RPMI7951 (cell line): ENCODE measurements at places on chromosomes 12 and 14. TPM values are rescaled to one million over a fixed set of nuclear protein-coding genes. Genes with fewer than 3 reads are reported as not detected.

The CFAP54 gene
- total RNA-seq = 0.48 and 0.68 TPM in 2 replicates

The TAS2R46 gene
- total RNA-seq = not detected in 2 replicates

The FAM181A gene
- not detected in 2 replicates for total RNA-seq

The EPYC gene
- total RNA-seq = not detected in 2 replicates

The ADCY6 gene
- total RNA-seq = 10.3 and 10.8 TPM in 2 replicates

The CHGA gene
- total RNA-seq = not detected in 2 replicates

The TMPO gene
- total RNA-seq = 155 and 163 TPM in 2 replicates

The MGAT4C gene
- total RNA-seq = not detected in 2 replicates

The CD163 gene
- total RNA-seq = not detected in 2 replicates

The OVCH1 gene
- not detected in 2 replicates for total RNA-seq

The NABP2 gene
- total RNA-seq = 68.1 and 72.1 TPM in 2 replicates

GRCh38 chr14:37056473-37056872 is 115.9 kb downstream of the SLC25A21 start:
- DNase-seq = peak; percentile 37

DNA sequence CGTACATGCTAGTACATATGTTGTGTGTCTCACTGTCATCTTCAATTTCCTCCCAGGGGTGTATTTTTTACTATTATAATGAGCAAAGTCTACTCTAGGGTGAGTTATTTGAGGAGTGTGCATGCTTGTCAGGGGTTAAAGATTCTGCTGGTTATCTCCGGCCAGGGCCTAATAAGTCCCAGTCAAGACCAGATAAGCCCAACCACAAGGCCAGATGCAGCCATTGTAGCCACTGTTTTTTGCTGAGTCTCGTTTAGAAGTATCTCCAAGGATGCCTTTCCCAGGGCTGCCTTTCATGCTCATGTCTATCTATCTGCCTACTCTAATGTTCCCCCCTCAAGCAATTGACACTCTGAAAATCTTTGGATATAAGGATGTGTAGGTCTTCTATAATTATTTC is 300.5 kb downstream of the IPO8 start:
- DNase-seq = no peak

DNA sequence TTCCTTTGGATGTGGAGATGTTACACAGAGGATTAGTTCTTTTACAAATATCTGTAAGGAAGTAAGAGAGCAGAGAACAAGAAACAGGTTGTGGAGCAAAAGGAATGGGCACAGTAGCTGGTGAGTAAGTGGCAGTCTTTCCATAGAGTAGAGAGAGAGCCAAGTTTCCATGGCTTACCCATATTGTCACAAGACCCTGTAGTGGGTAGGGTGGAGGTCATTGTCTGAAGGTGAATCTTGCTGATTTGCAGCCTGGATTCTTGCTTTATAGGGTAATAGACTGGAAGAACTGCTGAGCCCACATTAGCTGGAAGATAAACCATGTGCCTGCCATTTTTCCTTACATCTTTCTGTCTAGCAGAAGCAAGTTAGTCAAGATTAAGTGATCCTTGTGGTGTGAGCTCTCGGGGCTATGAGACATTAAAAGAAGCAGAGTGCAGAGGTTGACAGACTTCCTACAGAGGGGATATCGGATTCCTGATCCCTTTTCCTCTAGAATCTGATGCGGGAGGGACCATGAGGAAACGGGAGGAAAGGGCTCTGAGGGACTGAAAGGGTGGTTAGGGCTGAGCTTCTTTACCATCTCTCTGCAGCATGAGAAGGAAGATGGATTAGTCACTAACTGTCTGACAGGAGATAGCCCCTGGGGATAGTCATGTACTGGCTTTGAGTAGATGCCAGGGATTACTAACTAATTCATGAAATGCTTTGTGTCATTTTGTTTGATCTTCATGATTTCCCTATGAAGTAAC is 44.0 kb upstream of the LRTM2 start:
- DNase-seq = peak; percentile 92

- DNase-seq = no peak
Measured at GRCh38 chr12:4277857-4278256, 4.3 kb downstream of the CCND2 start.

DNA sequence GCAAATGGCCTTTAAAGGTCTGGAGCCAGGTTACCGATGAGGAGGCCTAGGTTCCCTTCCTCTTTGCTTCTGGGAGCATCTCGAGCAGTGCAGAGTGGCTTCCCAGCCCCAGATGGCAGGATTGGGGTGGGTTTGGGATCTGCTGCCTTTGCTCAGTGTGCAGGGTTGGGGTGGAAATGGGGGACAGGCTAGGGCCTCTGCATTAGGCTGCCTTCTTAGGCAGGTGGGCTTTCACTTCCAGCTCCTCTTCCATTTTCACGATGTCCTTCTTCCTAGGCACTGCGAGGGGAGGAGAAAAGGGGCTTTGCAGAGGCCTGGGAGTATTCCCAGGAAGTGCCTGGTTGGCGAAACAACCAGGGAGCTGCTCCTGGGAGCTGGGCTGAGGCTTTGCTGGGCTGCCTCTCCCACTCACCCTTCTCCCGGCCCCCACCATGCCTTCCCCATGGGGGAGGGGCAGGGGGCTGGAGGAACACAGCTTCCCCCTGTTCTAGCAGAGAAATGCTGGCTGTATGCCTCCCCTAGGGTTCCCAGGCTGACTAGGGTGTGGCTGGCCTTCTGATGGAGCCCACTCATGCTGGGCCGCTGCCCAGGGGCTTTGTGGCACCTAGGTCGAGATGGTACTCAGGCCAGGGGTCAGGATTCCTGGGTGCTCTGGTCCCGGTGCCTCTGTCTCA is 2.4 kb downstream of the NR4A1 start:
- DNase-seq = no peak

- no peak for DNase-seq
Measured at GRCh38 chr12:89212339-89212771, 139.9 kb downstream of the DUSP6 start.

DNA sequence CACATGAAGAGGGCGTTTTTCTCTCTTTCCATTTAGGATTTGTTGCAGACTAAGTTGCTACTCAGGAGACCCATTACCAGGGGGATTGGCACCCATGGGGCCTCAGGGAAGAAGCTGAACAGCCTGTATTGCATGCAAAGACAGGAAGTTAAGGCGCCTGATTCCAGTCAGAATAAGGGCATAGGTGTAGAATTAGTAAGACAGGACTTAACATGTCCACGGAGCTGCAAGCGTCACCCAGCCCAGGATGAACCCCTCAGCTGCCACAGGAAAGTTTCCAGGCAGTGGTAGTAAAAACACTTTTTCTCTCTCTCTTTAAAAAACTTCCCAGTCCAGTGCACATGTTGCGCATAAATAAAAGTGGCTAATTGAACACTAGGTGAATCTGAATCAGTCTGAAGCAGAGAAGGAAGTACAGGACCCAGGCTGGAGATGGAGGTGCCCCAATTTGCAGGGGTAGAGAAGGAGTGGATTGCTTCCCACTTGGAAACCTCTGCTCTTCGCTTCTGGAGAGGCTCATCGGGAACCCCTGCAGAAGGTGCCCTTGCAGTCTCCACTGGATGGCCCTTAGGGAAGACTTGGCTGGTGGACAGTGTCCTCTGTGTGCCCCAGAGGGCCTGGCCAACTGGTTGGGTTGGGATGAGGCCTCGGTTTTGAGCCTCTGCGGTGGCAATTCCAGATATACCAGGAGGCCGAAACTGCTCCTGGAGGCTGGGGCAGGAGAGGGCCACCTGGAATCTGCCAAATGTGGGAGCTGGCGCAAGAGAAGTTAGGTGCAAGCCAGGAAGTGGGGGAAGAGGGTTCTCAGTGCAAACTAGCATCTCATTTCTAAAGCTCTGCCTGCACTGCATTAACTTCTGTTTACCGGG is 10.7 kb upstream of the TBX3 start:
- no peak for DNase-seq

GRCh38 chr14:77681196-77682157 is 26.3 kb downstream of the ALKBH1 start:
- peak; percentile 33 for DNase-seq

- DNase-seq = no peak
Measured at GRCh38 chr14:24366413-24366720, 1.6 kb upstream of the NFATC4 start.

DNA sequence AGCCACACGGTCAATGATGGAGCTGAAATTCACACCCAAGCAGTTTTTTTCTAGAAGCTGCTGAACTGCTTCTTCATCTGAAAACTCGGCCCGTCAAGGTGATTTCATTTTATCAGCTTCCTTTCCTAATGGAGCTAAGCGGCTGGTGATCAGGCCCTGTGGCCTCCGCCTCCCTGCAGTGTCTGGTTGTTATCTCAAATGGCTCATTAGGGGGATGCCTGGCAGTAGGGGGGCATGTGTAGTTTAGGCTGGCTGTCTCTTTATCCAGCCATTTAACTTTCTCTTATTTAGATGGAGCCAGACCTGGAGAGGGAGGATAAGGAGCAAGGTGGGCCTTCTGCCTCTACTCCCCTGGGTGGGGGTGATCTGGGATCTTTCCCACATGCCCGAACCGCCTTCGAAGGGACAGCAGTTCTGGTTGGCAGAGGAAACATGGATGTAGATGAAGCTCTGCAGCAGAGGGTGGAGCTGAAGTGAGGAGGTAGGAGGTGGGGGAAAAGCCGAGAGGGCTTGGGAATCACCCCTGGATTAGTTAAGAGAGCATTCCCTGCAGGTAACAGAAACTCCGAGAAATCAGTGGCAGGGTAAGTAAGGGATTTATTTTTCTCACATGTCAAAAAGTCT is 64.4 kb downstream of the TGFB3 start:
- DNase-seq = no peak

- peak; percentile 83 for DNase-seq
Measured at GRCh38 chr12:106288494-106289195, 13.9 kb upstream of the TCP11L2 start.

DNA sequence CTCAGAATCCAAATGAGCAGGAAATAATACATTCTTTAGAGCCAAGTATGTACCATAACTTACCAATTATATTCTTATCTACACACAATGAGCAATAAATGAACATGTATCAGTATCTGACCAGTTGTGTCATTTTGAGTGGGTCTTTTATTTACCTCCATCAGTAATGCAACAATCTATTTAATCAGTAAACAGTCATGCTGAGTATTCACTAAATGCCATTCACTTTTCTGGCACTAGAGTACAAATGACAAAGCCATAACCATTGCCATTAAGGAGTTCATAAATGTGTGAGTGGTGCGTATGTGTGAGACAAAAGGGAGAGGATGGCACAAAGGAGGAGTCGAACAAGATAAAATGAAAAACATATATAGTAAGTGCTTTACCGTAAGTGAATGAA is 1.5 kb upstream of the STRAP start:
- DNase-seq = peak; percentile 4

- DNase-seq = no peak
Measured at GRCh38 chr14:54699735-54700134, 132.8 kb downstream of the SAMD4A start.

GRCh38 chr12:105814283-105814682 is 324.5 kb downstream of the NUAK1 start:
- no peak for DNase-seq

- peak; percentile 6 for DNase-seq
Measured at GRCh38 chr14:89618330-89618708, 201.3 kb upstream of the FOXN3 start.

- no peak for DNase-seq
Measured at GRCh38 chr14:34568803-34569202, 29.3 kb upstream of the EAPP start.

- DNase-seq = peak; percentile 47
Measured at GRCh38 chr12:49331380-49332222, 5.4 kb downstream of the C1QL4 start.

GRCh38 chr14:40987481-40987880 is 619.2 kb upstream of the LRFN5 start:
- DNase-seq = peak; percentile 25

- peak; percentile 65 for DNase-seq
Measured at GRCh38 chr12:20211981-20212421, 156.3 kb upstream of the PDE3A start.

- DNase-seq = peak; percentile 73
Measured at GRCh38 chr14:77158175-77158881, 16.7 kb upstream of the ZDHHC22 start.

DNA sequence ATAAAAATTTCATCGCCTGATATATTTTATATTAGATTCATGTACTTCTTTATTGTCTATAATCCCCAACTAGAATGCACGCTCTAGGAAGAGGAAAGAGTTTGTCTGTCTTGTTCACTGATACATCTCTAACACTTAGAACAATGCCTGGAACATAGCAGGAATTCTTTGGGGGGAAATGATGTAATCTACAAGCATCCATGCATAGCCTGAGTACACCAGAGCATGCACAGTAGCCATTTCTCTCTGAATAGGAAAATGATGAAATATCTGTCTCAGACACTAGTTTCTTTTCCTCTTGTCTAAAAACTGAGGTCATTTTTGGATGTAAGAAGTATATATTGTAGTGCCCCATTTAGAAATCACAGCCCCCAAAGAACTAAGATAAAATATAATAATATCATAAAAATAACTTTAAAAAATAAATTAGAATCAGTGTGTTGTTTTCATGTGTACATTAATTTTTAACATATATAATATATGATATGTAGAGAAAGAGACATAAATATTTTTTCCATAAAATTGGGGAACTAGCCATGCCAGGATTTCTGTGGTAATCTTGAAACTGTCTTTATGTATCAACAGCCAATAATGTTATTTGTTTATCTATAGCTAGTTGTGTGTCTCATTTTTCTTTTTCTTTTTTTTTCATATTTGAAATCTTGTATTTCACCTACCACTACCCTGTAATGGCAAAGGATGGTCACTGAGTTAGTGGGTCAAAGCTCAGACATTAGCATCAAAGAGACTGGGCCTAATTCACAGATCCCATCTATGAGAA is 155.6 kb upstream of the TMCC3 start:
- DNase-seq = no peak

DNA sequence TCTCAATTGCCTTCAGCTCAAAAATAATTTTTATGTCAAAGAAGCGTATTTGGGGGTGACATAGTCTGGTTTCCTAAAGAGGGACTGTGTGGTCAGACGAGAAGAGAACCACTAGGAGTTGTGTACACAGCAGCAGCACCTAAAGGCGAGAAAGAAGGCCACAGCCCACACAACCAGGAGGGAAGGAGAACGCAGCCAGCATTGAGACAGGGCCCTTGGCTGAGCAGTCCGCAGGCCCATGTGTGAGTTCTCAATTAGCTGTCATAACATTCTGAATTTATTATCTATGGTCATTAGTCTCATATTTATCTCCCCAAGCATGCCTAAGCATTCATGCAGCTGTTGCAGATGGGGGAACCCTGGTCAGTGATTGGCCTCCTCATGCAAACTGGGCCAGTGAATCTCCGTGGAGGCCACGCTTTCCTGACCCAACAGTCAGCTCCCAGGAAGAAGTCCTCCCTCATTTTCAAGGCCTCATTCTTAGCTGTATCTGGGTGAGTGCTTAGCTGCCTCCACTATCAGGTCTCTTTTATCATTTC is 81.2 kb upstream of the ATF7IP start:
- DNase-seq = no peak

- peak; percentile 23 for DNase-seq
Measured at GRCh38 chr14:101808020-101808641, 46.6 kb downstream of the PPP2R5C start.
